Fibroblast of mammary gland (primary cell): ENCODE measurements at places on chromosomes 4 and X.

DNA sequence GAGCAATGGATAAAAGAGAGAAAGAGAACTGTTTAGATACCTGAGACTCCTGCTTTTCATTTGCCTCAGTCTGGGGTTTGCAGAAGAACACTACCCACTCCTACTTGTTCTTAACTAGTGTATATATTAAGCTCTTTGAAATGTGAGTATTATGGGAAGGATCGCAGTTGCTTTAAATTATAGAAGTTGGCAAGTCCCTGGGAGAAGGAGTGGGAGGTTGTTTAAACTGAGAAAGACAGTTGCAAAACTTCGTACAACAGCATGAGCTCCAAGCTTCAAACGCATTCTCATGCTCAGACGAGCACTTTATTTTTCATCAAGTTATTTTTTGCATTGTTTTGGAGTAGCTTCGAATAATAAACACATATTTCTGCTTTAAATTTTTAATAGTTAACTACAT, 88.1 kb upstream of the C1QTNF7 start:
- peak; percentile 58 for DNase-seq

GRCh38 chr4:174713181-174713580, 115.9 kb downstream of the GLRA3 start:
- no peak for DNase-seq

DNA sequence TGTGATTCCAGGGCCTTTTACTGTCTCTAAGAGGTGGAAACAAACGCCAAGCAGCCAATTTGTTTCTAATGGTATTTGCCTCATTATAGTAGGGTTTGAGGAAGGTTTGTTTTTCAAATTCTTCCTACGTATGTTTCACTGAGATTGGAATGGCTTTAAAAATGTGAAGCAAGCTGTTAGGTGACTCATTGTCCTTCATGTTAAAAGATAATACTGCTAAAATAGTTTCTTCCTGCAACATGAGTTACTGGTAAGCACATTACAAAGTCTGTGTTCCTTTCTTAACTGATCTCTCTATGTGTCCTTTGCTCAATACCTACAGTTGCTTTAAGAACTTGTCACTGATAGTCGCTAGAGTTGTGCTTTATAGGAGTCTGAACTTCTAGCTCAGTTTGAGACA, 1183.9 kb downstream of the RPA4 start:
- DNase-seq, result peak; percentile 13

DNA sequence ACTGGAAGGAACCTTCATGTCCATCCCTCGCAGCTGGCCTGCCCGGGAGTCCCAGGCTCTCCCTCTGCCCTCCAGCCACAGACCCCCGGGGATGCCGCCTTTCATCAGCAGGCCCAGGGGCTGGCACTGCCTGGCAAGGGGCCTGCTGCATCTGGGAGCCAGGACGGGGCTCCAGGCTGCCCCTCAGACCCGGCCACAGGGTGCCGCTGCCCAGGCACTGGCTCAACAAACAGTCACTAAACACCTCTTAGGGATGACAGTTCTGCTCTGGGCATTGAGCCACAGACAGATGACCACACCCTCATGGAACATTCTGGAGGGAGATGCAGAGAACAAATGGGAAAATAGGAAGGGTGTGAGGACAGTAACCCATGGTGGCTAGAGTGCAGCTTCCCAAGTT, 109.3 kb downstream of the HMX1 start:
- DNase-seq, result peak; percentile 1

DNA sequence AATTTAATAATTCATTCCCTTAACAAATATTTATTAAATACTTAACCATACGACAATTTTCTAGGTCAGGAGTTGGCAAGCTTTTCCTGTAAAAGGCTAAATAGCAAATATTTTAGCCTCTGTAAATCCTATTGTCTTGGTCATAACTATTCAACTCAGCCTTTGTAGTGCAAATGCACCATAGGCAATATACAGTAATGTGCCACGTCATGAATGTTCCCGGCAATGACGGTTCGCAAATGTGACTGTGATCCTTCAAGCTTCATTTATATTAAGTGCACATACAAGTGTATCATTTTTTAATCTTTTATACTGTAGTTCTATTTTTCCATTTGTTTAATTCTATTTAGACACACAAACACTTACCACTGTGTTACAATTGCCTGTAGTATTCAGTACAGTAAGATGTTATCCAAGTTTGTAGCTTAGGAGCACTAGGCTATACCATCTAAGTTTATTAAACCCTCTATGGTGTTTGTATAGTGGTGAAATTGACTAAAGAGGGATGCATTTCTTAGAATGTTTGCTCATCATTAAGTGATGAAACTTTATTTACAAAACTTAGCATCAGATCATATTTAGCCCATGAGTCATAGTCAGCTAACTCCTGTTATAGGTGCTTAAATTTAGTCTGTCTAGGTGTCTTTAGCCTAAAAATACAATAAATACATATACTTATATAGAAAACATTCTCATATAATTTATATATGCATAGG, 553.6 kb downstream of the STPG2 start:
- no peak for DNase-seq

- DNase-seq, result no peak
These were observed 28.4 kb upstream of the TSPAN5 start for GRCh38 chr4:98686847-98687246.

DNA sequence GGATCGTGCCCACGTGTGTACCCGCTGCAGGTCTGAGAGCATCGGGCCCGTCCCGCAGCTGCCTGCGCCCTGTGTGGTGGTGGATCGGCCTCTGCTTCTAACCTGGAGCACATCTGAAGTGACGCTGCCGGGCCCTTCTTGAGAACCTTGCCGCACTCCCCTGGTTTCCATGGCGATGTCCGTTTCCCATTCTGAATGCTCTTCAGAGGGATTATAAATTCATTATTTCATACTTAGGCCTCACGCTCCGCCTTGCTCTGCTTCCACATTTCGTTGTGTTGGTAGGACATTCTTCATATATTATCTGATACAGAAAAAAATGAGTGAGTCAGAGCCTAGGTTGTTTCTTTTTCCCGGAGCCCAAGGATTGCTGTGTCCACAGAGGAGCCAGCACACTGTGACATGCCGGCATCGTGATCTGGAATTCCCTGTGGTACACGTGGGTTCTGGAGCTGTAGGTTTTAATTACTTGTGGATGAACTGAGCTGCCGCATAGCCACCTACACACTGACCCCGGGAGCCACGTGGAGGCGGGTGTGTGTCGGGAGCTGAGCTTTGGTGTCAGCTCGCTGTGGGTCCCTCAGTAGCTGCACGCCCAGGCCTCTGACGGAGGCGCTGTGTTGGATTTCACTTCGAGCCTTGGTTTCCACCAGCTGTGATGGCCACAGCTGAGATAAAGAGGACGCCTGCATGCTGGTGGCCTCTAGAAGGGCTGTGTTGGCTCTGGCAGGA, 63.4 kb downstream of the PSAPL1 start:
- DNase-seq, result peak; percentile 47

DNA sequence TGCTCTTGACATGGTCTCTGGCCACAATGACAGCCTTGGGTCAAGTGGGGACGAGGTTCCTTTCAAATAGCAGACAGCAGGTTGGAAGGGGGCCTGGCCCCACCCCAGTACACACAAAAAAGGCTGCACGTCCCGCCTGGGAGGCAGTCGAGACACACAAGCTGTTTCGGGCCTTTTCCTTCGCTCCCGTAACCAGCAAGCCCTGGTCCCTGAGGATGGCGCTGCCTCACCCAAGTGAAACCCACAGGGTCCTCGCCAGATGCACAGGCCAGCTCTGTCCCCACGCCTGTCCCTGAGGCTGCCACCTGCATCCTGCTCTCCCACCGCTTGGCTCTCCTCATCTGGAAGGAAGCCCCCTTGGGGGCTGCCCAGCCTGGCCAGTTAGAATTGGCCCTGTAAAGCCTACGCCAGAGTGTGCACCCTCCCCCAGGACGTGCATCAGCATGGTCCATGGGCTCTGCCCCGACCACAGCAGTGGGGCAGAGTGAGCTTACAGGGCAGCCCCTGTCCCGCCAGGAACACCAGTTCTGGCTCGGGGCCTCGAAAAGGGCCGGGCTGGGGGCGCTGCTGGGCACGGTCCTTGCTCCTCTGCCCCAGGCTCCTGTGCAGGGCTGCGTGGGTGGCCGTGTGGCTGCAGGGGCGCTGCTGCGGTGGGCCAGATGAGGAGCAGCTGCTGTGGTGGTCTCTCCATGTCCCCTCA, 2.0 kb downstream of the CPLX1 start:
- DNase-seq, result no peak

DNA sequence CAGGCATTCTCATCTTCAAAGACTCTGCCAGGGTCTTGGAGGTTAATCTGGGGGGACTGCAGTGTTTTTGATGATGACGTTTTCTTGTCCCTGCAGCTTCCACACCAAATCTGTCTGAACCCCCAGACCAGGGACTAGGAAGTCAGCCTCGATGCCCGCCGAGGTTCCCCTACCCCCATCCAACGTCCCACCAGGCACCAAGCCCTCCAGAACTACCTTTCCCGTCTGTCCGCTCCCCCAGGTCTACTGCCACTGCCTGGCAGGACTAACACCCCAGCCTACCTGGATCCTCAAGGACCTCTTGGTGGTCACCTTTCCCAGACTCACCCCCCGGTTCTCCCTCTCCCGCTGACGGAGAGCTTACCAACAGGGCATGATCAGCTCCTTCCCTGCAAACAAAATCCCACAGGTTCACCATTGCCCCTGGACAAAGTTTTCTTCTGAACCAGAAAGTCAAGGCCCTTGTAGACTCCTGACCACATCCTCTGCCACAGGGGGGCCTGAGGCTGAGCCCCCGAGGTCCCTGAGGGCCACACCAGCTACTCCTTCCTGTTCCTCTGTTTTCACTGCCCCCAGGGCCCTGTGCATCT, 40.9 kb downstream of the HMX1 start:
- no peak for DNase-seq

DNA sequence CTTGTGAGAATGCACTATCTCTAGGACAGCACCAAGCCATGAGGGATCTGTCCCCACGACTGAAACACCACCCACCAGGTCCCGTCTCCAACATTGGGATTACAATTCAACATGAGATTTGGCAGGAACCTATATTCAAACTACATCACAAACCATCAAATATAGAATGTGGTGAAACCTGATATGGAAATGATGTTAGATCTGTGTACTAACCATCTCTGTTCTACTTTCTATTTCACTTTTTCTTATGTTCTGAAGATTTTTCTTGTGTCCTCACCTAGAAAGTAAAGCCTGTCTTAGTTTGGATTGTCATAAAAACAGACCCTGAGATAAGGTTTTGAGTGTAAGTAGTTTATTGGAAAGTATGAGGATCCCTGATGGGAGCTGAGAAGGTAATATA, 37.8 kb upstream of the TACR3 start:
- DNase-seq, result no peak

- peak; percentile 12 for DNase-seq
These were observed 188.4 kb upstream of the VEGFC start for GRCh38 chr4:176981074-176981473.

DNA sequence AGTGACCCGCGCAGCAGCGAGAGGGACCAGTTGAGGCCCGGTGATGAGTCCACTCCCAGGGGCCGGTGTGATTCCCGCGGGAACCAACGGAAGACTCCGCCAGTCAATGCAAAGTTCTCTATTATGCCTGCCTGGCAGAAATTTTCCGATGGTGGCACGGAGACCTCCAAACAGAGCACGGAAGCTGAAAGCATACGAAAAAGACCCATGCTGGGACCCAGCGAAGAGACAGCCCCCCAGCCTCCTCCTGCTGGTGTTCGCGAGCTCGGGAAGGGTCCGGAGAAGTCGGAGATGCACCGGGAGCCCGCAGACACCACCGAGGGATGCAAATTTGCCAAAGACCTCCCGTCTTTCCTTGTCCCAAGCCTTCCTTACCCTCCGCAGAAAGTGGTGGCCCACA, 71.7 kb downstream of the AASDH start:
- no peak for DNase-seq

- DNase-seq, result no peak
These were observed 11.0 kb upstream of the PDLIM3 start for GRCh38 chr4:185546335-185546734.

DNA sequence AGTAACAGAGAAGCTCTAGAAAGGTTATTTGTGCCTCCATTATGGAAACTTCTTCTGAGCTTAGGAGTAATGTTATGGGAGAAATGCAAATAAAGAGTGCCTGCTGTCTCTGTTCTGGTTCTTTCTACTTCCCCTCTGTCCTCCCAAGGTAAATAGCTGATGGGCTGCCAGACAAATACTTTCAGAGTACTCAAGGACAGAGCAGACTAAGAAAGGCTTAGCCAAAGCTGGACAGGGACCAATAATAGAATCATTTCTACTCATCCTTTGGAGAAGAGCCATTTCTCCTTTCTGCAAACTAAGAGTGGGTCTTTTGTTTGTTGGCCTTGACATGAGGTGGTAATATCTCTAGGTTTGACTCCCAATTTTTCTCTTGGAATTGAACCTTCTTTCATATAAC, 136.1 kb downstream of the MID1IP1 start:
- DNase-seq, result peak; percentile 54

DNA sequence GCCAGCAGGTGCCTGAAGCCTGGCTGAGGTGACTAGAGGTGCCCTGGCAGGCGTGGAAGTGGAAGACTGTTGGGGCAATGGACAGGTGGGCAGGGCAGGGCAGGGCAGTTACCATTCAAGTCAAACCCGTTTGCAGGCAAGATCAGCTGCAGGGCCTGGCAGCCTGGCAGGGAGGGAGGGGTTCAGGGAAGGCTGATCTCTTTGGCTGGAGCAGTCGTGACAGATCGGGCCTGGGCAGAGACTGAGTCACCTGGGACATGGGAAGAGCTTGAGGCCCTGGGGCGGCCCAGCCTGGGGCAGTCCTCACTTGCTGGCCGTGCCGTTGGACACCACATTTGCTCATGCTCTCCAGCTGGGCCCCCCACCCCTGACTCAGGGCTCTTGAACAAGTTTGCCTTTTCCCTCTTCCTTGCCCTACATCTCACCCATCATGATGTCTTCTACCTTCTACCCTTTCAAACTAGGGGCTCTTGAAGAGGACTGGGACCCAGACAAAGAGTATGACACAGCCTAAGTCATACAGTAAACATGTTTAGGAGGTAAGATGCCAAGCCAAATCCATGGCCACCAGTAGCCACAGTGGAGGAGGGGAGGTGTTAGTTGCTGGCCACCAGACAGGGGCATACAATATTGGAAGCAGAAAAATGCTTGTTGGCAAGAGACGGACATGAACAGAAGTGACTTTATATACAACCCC, 2.0 kb upstream of the ZNF185 start:
- no peak for DNase-seq

- peak; percentile 93 for DNase-seq
These were observed 46.5 kb upstream of the PGRMC1 start for GRCh38 chrX:119189595-119189994.

GRCh38 chr4:185145572-185145971, 2.5 kb downstream of the SLC25A4 start:
- DNase-seq, result no peak

GRCh38 chrX:39477762-39478120, 620.0 kb downstream of the BCOR start:
- DNase-seq, result no peak
